ENCODE measurements at places on chromosomes 16 and 17. TPM values are rescaled to one million over a fixed set of nuclear protein-coding genes. Genes with fewer than 3 reads are reported as not detected.
A peak's percentile ranks its signal among the peaks of the same experiment; 100 is the strongest.

GRCh38 chr17:39979893-39980350 is 685 bp upstream of the PSMD3 start:
- H3K4me3 ChIP-seq: peak overlapping the region; percentile 88
- H3K4me1 ChIP-seq: peaks cover 35% of the 10 kb centered on the region
- peaks cover 2% of the 10 kb centered on the region for H3K27me3 ChIP-seq
- H3K36me3 ChIP-seq: peaks cover 17% of the 10 kb centered on the region
- DNase-seq: peak; percentile 10
- H3K27ac ChIP-seq: peak overlapping the region; percentile 80

- H3K36me3 ChIP-seq: no peaks in the 10 kb centered on the region
- DNase-seq: no peak
- H3K27ac ChIP-seq: no peak overlapping the region
- H3K4me1 ChIP-seq: peaks cover 3% of the 10 kb centered on the region
Measured at GRCh38 chr16:86958423-86958822, 358.8 kb downstream of the C16orf95 start.

DNA sequence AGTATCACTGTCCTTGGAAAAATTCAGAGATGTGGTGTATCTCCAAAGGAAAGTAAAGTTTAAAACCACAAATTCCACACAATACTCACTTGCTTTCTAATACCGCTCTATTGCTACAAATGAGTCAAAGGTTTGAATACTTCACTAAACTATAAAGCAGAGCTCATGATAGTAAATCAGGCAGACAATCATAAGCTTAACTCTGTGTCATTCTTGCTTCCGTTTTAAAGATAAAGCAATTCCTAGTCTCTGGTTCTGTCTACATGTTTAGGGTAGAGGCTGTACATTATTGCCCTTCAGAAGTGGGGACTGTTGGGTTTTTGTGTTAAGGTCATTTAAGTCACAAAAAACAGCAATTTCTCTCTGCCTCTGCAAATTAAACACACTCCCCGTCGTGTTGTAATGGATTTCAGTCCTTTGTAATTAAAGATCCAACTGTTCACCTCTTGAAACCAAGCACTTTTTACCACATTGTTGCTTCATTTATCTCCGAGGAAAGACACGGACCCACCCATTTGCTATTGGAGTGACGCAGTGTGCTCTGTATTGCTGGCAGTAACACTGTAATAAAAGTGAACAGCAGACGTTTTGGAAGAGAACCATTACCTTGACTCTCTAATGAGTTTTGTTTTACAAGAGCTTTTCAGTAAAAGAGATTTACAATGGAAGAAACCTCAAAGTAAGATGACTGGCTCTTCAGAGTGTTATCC is 83.1 kb upstream of the CNTNAP4 start:
- no peaks in the 10 kb centered on the region for H3K4me1 ChIP-seq
- H3K36me3 ChIP-seq: no peaks in the 10 kb centered on the region
- H3K4me3 ChIP-seq: no peak overlapping the region

Gene RNF157
- 45.3 TPM for total RNA-seq

GRCh38 chr16:29839822-29840221 is 19.6 kb downstream of the MVP start:
- peaks cover 2% of the 10 kb centered on the region for H3K4me1 ChIP-seq
- DNase-seq: no peak
- peaks cover 12% of the 10 kb centered on the region for H3K36me3 ChIP-seq

- H3K36me3 ChIP-seq: no peaks in the 10 kb centered on the region
- H3K4me1 ChIP-seq: no peaks in the 10 kb centered on the region
- no peak for DNase-seq
- H3K27ac ChIP-seq: no peak overlapping the region
- no peak overlapping the region for H3K4me3 ChIP-seq
- H3K27me3 ChIP-seq: no peaks in the 10 kb centered on the region
Measured at GRCh38 chr17:16371742-16372141, 9.1 kb upstream of the UBB start.

DNA sequence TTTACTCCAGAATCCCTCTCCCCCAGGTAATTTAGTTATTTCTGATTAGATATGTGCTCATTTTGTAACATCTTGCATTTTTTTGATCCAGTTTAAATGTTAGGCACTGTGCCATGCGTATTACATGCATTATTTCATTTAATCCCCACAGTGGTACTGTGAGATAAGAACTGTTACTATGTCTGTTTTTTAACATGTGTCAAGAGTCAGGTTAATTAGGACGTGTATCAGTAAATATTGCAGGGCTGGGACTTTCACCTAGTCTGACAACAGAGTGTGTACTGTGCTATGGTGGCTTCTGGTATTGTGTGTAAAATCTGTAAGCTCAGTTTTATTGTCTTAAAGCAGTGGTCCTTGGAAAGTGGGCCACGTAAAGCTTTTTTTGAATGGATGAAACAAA is 10.6 kb downstream of the RSPRY1 start:
- no peak for DNase-seq
- H3K27ac ChIP-seq: no peak overlapping the region
- peaks cover 2% of the 10 kb centered on the region for H3K36me3 ChIP-seq
- no peaks in the 10 kb centered on the region for H3K27me3 ChIP-seq
- peaks cover 31% of the 10 kb centered on the region for H3K4me1 ChIP-seq
- no peak overlapping the region for H3K4me3 ChIP-seq

Gene TBC1D16
- 19.0 TPM for total RNA-seq

- no peaks in the 10 kb centered on the region for H3K27me3 ChIP-seq
- DNase-seq: no peak
- no peak overlapping the region for H3K27ac ChIP-seq
- peaks cover 2% of the 10 kb centered on the region for H3K4me1 ChIP-seq
- H3K4me3 ChIP-seq: no peak overlapping the region
- H3K36me3 ChIP-seq: no peaks in the 10 kb centered on the region
Measured at GRCh38 chr17:59516451-59516850, 49.0 kb upstream of the DHX40 start.
